ENCODE measurements at places on chromosomes 3 and 15.

DNA sequence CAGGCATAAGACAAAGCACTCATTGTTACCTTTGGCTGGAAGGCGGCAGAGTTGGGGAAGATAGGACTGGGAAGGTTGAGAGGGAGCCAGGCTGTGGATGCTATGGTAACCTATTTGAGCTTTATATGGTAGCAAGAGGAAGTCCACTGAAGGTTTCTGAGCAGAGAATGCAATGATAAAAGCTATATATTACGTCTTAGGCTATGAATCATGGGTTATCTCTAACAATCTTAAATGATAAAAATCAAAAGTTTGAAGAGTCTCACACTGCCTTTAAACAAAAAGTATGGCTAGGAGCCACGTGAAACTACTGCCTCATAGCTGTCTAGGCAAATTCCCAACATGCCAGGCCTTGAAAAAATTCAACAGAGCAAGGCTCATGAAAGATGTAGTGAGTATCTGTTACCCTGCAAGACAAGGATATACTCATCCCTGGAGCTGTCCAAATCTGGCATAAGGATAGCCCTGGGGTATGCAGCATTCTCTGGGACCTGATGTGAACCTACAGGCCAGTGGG is 4.1 kb downstream of the P3H2 start:
- no peak for DNase-seq

GRCh38 chr3:23811919-23812318 is 6.2 kb downstream of the UBE2E1 start:
- DNase-seq = no peak

GRCh38 chr3:99365396-99365795 is 273.0 kb upstream of the COL8A1 start:
- no peak for DNase-seq

GRCh38 chr3:49416867-49417266 is 4.6 kb downstream of the TCTA start:
- no peak for DNase-seq

- DNase-seq = no peak
These were observed 92.0 kb downstream of the GAP43 start for GRCh38 chr3:115715241-115715745.

DNA sequence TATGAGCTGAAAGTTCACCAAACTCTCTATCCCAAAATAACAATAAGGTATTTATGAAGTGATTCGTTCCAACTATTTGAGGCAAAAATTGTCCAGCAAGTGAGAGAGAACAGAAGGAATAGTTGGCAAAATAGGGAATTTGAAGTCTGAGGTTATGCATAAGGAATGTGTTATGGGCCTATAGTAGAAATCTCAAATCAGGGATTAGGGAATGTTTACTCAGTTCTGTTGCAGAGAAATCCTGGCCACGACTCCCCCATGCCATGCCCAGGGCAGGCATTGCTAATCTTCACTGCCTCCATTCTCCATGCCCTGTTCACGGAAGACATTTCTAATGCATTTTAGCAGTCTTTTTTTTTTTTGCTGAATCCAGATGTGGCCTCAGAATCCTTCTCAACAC is 58.6 kb downstream of the FLNB start:
- DNase-seq = no peak

GRCh38 chr3:16069149-16069922 is 105.1 kb upstream of the GALNT15 start:
- no peak for DNase-seq
